Lower lobe of right lung (tissue), 2 donors: ENCODE measurements at places on chromosomes 3 and 15.

GRCh38 chr15:71443538-71443937 is 328.3 kb downstream of the THSD4 start:
- H3K4me3 ChIP-seq: no peak overlapping the region
- H3K4me1 ChIP-seq: peaks cover 33% of the 10 kb centered on the region

DNA sequence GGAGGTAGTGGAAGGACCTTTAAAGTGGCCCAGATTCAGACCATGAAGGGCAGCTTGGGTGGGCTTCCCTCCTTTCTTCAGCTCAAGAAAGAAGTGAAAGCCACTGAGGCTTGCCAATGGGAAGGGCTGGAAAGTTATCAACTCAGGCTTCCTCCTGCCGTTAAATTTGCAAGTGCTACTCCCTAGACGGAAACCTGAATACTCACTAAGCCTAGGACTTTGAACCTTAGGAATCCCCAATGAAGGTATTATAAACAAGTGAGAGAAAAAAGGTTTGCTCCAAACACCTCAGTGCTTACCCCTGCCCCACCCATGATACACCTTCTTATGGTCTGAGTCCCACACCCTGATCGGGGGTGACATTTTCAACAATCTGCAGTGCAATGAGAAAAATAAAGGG is 396.4 kb downstream of the SHQ1 start:
- H3K27me3 ChIP-seq: no peaks in the 10 kb centered on the region
- no peak overlapping the region for H3K27ac ChIP-seq
- no peak for DNase-seq
- H3K4me3 ChIP-seq: no peak overlapping the region
- peaks cover 12% of the 10 kb centered on the region for H3K4me1 ChIP-seq

- DNase-seq: no peak
- no peak overlapping the region for H3K27ac ChIP-seq
- H3K36me3 ChIP-seq: peaks cover 30% of the 10 kb centered on the region
- no peaks in the 10 kb centered on the region for H3K27me3 ChIP-seq
- peaks cover 30% of the 10 kb centered on the region for H3K4me1 ChIP-seq
- no peak overlapping the region for H3K4me3 ChIP-seq
Observed at GRCh38 chr3:58383904-58384303, 49.7 kb downstream of the PDHB start.

DNA sequence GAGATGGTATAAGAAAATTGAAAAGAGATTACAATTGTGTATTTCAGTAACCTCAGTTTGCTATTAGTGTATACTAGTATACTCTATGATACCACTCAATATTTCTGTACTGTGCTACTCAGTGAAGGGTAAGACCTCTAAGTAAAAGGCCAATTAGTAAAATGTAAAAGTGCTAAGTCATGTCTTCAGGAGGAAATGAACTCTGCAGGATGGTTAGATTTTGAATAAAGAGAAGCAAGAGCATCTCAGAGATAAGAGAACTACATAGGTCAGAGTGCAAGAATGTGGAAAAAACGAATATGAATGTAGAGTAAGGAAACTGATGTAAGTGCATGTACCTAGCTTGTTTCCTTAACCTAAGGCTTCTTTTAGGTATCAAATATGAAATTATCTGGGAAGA is 796.6 kb upstream of the GBE1 start:
- H3K4me1 ChIP-seq: no peaks in the 10 kb centered on the region
- no peak overlapping the region for H3K27ac ChIP-seq
- DNase-seq: no peak
- no peak overlapping the region for H3K4me3 ChIP-seq
- H3K27me3 ChIP-seq: no peaks in the 10 kb centered on the region

GRCh38 chr15:49145651-49146609 is 9.5 kb downstream of the COPS2 start:
- H3K4me3 ChIP-seq: no peak overlapping the region
- H3K27ac ChIP-seq: no peak overlapping the region
- H3K36me3 ChIP-seq: peaks cover 42% of the 10 kb centered on the region
- peaks cover 43% of the 10 kb centered on the region for H3K4me1 ChIP-seq

GRCh38 chr15:87792250-87793040 is 464.1 kb downstream of the NTRK3 start:
- no peak overlapping the region for H3K27ac ChIP-seq
- no peaks in the 10 kb centered on the region for H3K27me3 ChIP-seq
- no peak overlapping the region for H3K4me3 ChIP-seq
- no peak for DNase-seq

GRCh38 chr15:66863390-66864085 is 161.5 kb downstream of the SMAD6 start:
- H3K4me3 ChIP-seq: no peak overlapping the region
- no peak overlapping the region for H3K27ac ChIP-seq
- no peaks in the 10 kb centered on the region for H3K36me3 ChIP-seq
- H3K27me3 ChIP-seq: no peaks in the 10 kb centered on the region
- peaks cover 10% of the 10 kb centered on the region for H3K4me1 ChIP-seq

DNA sequence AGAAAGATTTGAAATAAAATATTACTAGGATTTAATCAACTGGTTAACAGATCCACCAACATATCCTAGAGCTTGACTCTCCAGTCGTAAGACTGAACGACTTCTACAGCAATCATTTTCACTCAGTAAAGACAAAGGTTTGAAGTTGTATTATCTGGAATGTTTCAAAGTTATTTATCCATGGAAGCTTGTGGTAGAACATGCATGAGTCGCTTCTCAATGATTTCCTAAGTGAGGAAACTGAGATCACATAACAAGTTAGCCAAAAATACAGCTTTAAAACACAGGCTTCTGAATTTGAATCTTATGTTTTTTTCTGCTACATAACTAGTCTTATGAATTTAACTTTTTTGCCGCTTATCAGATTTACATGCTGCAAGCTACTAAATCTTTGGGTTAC is 241.8 kb downstream of the FOXP1 start:
- no peaks in the 10 kb centered on the region for H3K27me3 ChIP-seq
- no peak overlapping the region for H3K4me3 ChIP-seq
- no peak overlapping the region for H3K27ac ChIP-seq
- no peaks in the 10 kb centered on the region for H3K36me3 ChIP-seq
- no peak for DNase-seq

GRCh38 chr15:70585707-70586034 is 177.7 kb downstream of the UACA start:
- no peak overlapping the region for H3K4me3 ChIP-seq
- H3K36me3 ChIP-seq: no peaks in the 10 kb centered on the region
- peaks cover 17% of the 10 kb centered on the region for H3K27me3 ChIP-seq
- no peak overlapping the region for H3K27ac ChIP-seq
- DNase-seq: no peak

- H3K27ac ChIP-seq: no peak overlapping the region
- H3K4me3 ChIP-seq: no peak overlapping the region
- no peaks in the 10 kb centered on the region for H3K4me1 ChIP-seq
- H3K36me3 ChIP-seq: no peaks in the 10 kb centered on the region
Observed at GRCh38 chr3:145849115-145849514, 311.9 kb downstream of the PLOD2 start.
